ENCODE measurements at places on chromosomes 4 and X.

GRCh38 chrX:9489234-9489633 lies 24.4 kb downstream of the TBL1X start:
- DNase-seq = no peak

GRCh38 chr4:13865871-13866669 lies 238.5 kb upstream of the BOD1L1 start:
- DNase-seq = no peak

DNA sequence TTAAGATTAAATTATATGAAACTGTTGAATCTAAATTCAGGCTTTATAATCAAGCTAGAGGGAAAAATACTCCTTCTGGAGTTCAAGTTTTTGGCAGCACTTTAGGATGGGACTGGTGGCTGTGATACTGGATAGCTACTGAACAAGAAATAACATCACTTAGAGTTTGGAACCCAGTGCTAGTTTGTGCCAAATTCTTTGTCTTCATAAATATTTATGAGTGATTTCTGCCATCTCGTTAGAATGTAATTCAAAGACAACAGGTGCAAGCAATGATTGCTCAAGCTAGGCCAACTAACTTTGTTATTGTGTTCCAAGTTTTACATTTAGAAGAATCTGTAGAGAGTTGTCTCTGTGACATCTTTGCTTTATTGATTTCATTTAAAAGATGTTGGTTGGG lies 417.9 kb downstream of the FAT4 start:
- DNase-seq = no peak

DNA sequence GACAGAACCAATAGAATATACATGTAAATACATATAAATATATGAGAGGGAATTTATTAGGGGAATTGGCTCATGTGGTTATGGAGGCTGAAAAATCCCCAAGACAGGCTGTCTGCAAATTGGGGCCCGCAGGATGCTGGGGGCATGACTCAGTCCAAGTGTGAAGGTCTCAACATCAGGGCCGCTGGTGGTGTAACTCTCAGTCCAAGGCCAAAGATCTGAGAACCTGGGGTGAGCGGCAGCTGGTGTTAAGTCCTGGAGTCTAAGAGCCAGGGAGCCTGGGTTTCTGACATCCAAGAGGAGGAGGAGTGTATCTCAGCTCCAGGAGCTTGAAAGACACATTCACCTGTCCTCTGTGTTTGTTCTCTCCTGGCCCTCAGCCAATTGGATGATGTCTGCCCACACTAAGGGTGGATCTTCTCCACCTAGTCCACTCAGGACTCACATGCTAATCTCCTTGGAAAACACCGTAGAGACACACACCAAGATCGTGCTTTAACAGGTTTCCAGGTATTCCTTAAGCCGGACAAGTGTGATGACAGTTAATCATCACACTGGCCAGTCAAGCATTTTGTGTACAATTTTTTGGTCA lies 28.9 kb downstream of the TIGD2 start:
- no peak for DNase-seq

DNA sequence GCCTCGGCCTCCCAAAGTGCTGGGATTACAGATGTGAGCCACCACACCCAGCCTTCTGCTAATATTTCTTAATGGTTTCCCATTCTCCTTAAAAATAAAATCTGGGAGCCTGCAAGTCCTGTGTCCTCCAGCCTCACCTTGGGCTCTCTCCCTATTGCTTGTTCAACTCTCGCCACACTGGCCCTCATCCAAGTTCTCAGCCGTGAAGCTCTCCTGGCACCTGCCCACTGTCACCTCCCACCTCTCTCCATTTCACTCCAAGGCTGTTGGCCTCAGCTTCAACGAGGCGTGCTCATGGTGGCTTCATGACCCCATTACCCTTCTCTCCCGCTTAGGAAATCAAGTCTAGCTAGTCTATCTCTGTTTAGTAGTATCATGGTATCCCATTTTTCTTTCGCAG lies 9.5 kb upstream of the ETNPPL start:
- no peak for DNase-seq

DNA sequence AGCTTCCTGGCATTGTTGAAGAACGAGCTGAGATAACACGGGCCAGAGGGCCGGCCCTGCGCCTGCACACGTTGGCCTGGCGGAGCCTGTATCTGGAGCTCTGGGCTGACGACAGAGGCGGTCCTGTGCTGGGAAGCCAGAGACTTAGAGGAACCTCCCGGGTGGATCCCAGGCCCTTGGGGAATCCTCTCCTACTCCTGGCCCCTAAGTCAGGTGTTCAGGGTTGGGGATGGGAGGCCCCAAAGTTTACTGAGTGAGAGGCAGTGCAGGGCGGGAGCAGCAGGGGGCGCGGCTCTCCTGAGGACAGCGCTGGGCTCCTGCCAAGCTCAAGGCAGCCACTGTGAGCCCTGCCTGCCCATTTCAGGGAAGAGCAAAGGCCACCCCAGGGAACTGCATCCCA lies 2.5 kb upstream of the HTRA3 start:
- DNase-seq = no peak

DNA sequence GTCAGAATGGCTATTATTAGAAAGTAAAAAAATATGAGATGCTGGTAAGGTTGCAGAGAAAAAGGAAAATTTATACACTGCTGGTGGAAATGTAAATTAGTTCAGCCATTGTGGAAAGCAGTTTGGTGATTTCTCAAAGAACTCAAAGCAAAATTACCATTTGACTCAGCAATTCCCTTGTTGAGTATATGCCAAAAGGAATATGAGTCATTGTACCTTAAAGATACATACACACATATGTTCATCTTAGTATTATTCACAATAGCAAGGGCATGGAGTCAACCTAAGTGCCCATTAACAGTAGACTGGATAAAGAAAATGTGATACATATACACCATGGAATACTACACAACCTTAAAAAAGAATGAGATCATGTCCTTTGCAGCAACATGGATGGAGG lies 148.2 kb downstream of the COMMD8 start:
- DNase-seq = no peak

DNA sequence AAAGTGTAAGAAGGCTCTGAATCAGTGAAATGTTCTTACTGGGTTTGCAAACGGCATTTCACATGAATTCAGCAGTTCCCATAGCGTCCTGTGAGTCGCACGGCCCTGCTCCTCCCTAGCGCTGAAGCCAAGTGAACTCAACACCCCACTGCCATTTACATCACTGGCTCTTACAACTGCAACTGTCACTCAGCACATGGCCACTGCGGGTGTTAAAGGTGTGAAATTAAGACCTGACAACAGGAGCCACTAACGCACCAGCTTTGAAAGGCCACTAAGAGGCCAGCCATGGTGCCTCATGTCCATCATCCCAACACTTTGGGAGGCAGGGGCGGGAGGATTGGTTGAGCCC lies 31.7 kb downstream of the RNF212 start:
- DNase-seq = no peak

GRCh38 chrX:25523574-25524540 lies 508.1 kb upstream of the ARX start:
- no peak for DNase-seq

- no peak for DNase-seq
Observed at GRCh38 chr4:53545273-53545672, 46.0 kb downstream of the LNX1 start.

DNA sequence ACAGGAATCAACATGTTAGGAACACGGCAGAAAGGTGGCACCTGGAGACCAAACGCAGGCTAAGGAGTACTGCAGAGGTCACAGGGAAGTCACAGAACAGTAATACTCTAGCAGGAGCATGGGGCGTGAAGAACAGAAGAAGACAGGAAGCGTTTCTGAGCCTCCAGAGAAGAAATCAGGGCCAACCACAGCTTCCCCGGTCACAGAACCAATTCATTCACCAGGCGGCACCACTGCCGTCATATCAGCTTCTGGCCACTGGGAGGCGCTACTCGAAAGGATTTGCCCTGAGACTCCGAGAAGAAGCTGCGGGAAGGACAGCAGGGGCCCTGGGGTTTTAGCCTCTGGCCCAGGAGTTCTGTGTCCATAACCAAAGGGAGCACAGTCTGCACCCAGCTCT lies 78.0 kb upstream of the DRD5 start:
- peak; percentile 13 for DNase-seq

GRCh38 chr4:2714061-2714770 lies 41.9 kb downstream of the TNIP2 start:
- no peak for DNase-seq

DNA sequence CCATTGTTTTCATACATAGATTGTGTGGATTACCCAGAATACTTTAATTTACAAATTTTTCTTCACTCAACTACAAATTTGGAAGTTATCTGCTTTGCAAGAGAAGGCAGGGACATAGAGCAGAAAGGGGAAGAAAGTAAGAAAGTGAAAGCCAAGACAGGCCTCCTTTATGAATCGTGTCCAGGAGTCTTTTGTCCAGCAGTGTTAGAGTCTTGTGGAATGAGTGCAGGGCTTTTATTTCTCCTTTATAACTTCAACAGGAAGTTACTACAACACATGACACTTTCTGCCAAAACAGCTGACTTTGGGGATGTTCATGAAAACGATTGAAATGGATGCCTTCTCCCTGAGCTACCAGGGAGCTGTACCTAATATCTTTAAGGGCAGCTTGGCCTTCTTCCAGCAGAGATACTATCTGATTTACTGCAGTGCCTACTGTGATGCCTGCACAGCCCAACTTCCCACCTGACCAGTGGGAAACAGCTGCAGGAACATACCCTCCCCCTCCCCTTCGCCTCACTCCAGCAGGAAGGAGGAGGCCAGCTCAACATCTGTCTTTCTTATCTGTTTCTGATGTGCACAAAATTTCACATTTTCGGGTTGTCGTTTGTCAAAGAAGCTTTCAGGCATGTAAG lies 557.7 kb upstream of the SLIT2 start:
- DNase-seq = no peak

DNA sequence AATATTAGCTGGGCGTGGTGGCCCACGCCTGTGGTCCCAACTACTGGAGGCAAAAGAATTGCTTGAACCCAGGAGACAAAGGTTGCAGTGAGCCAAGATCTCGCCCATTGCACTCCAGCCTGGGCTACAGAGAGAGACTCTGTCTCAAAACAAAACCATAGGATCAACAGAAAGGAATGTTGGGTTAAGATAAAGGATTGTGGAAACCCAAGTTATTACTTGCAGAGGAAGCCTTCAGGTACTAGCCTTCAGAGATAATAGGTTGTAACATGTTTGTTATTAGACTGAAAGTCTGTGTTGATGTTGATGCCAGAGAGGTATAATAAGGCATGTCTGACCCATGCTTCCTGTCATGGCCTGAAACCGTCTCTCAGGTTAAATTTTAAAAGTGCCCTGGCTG lies 16.9 kb downstream of the SSX5 start:
- DNase-seq = no peak

DNA sequence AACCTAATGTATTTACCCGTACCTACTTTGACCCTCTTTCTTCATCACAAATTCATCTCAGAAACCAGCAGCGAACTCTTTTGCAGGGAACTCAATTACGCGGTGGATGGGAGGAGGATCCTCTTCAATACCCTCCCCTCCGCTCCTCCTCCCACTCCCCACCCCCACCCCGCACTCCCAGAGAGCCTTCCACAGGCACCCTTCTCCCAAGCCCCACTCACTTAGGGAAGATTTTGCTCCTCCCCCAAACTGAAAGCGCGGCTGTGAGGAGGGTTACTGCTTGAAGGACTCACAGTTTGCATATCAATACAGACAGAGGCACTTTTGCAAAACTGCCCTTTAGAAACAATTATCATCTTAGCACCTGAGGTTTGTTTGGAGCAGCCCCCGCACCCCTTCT lies 960 bp upstream of the IL1RAPL1 start:
- DNase-seq = no peak

All from stimulated activated CD8-positive, alpha-beta memory T cell treated with anti-CD3 and anti-CD28 coated beads, Interleukin-2, amount 100 ng/mL, for 1 hour (primary cell).